ENCODE measurements at places on chromosomes 11 and 22. TPM values are rescaled to one million over a fixed set of nuclear protein-coding genes. Genes with fewer than 3 reads are reported as not detected.

Gene MUC5B
- not detected for total RNA-seq

- no peak for DNase-seq
Observed at GRCh38 chr22:49555526-49555925, 272.1 kb downstream of the BRD1 start.

- DNase-seq: no peak
Observed at GRCh38 chr11:46410021-46410420, 18.4 kb upstream of the CHRM4 start.

Gene FIBIN
- 169 TPM for total RNA-seq

- DNase-seq: no peak
Observed at GRCh38 chr22:37609240-37610152, 862 bp downstream of the GGA1 start.

Data from aorta (tissue), 5 donors.